Myometrial cell (primary cell): ENCODE measurements at places on chromosomes 16 and 17. TPM values are rescaled to one million over a fixed set of nuclear protein-coding genes. Genes with fewer than 3 reads are reported as not detected.

Gene PRSS53
- total RNA-seq = under 0.01 and 1.4 TPM in 2 replicates

Gene ATP6V0D1
- total RNA-seq = 152 and 268 TPM in 2 replicates

Gene PRPF8
- 129 and 139 TPM in 2 replicates for total RNA-seq

Gene RASD1
- 1.4 and 2.1 TPM in 2 replicates for total RNA-seq

Gene ZNF629
- 11.3 and 13.8 TPM in 2 replicates for total RNA-seq

Gene MMP15
- total RNA-seq = 0.18 TPM in 1 of 2 replicates, not detected in the other

Gene CXCL16
- 1.2 and 1.7 TPM in 2 replicates for total RNA-seq

Gene CTRB1
- total RNA-seq = not detected in 2 replicates

Gene TEX19
- 2.0 TPM in 1 of 2 replicates, not detected in the other for total RNA-seq

Gene TMEM100
- 1.4 and 1.9 TPM in 2 replicates for total RNA-seq

Gene PIMREG
- 98.9 and 112 TPM in 2 replicates for total RNA-seq

Gene KRT39
- total RNA-seq = not detected in 2 replicates

Gene FBXL16
- 0.53 and 1.2 TPM in 2 replicates for total RNA-seq

Gene MILR1
- total RNA-seq = 25.4 and 31.7 TPM in 2 replicates

Gene GPR139
- not detected in 2 replicates for total RNA-seq

Gene TMIGD1
- total RNA-seq = not detected in 2 replicates

Gene TP53TG3B
- not detected in 2 replicates for total RNA-seq

Gene CD300C
- not detected in 2 replicates for total RNA-seq

Gene PMFBP1
- 1.2 TPM in 1 of 2 replicates, not detected in the other for total RNA-seq

Gene PLA2G10
- total RNA-seq = not detected in 2 replicates

Gene HEATR9
- total RNA-seq = not detected in 2 replicates

Gene ACSM2B
- total RNA-seq = not detected in 2 replicates

Gene ZNF750
- not detected in 2 replicates for total RNA-seq

Gene MT4
- not detected in 2 replicates for total RNA-seq

Gene PYY
- not detected in 2 replicates for total RNA-seq

Gene BICDL2
- not detected in 2 replicates for total RNA-seq

Gene GPR179
- total RNA-seq = not detected in 2 replicates

Gene TBX21
- total RNA-seq = not detected in 2 replicates

Gene CACNG4
- total RNA-seq = not detected in 2 replicates

Gene SLC12A3
- total RNA-seq = not detected in 2 replicates

Gene PRSS36
- 0.18 and 2.0 TPM in 2 replicates for total RNA-seq

Gene SLC6A2
- total RNA-seq = not detected in 2 replicates

Gene PTGES3L
- 0.29 and 1.4 TPM in 2 replicates for total RNA-seq

Gene MEIOC
- not detected in 2 replicates for total RNA-seq

Gene NT5M
- total RNA-seq = 2.8 and 3.5 TPM in 2 replicates

Gene HBM
- not detected in 2 replicates for total RNA-seq

Gene KRT15
- 5.3 and 13.8 TPM in 2 replicates for total RNA-seq

Gene VASN
- 108 and 121 TPM in 2 replicates for total RNA-seq

Gene CCL13
- total RNA-seq = not detected in 2 replicates

Gene MYOCD
- total RNA-seq = under 0.01 and 0.58 TPM in 2 replicates

Gene LPO
- total RNA-seq = not detected in 2 replicates

Gene TEN1
- total RNA-seq = 15.8 and 16.1 TPM in 2 replicates

Gene TMEM114
- total RNA-seq = not detected in 2 replicates

Gene RRAD
- 10.6 and 14.4 TPM in 2 replicates for total RNA-seq

Gene KRT9
- not detected in 2 replicates for total RNA-seq
